ENCODE measurements at places on chromosomes 11 and 22.

DNA sequence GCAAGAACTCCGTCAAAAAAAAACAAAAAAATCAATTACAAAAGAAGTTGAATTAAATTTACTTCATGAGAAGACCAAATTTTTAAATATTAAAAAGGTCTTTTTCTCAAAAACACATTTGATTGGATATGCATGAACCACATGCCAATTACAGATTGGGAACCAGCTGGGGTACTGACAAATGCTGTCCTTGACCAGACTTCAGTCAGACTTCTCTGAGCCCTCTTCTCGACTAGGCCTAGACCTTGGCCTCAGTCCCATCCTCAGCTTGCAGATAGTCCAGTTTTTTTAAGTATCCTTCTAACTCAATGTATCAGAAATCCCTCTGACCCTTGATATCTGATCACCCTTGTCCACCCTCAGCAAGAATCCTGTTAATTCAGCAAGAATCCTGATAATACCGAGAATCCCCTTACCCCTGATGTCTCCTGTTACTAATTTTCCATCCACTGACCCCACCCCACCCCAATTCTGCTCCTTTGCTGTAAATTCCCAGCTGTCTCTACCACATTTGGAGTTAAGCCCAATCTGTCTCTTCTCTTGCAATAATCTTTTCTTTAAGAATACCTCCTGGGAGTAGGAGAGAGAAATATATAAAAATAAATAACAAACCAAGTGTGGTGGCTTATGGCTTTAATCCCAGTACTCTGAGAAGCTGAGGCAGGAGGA, 30.9 kb downstream of the OR4D9 start:
- no peak for DNase-seq

DNA sequence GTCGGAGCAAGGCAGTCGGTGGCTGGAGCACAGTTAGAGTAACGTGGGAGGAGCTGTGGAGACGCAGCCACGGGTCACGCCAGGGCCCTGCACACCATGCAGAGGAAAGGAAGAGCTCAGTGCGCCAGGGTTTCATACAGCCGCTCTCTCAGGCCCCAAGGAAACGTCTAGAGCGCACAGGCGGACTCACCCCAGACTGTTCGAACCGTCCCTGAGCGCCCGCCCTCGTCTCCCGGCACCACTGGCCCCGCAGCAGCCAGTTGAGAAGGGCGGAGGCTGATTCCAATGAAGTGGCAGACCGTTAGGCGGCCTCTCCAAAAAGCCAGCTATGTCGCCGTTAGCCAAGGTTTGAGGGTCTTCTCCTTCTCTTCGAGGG, 483 bp upstream of the HYLS1 start:
- no peak for DNase-seq

DNA sequence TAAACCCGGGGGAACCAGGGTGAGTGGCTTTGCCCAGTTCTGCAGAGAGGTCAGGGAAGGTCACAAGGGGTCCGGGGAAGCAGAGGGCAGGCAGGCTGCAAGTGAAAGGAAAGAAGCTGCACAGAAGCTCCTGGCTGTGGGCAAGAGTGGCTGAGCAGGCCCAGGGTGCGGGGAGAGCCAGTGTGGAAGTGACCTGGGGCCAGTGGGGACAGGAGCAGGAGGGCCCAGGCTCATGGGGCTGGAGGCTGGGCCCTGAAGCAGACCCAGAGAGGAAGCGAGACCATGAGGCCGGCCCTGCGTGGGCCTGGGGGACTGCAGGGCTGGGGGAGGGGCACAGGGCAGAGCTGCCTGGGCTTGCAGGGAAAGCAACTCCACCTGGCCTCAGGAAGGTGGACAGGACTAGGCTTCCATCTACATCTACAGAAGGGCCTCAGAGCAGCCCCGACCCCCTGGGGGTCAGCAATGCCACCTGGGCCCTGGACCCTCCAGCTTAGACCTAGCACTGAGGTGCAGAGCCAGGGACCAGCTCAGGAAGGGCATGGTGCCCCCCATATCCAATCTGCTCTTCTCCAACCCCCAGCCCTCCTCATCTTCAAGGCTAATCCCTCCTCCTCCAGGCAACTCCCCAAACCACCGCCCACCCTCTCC, 11.6 kb downstream of the IGF2 start:
- no peak for DNase-seq

DNA sequence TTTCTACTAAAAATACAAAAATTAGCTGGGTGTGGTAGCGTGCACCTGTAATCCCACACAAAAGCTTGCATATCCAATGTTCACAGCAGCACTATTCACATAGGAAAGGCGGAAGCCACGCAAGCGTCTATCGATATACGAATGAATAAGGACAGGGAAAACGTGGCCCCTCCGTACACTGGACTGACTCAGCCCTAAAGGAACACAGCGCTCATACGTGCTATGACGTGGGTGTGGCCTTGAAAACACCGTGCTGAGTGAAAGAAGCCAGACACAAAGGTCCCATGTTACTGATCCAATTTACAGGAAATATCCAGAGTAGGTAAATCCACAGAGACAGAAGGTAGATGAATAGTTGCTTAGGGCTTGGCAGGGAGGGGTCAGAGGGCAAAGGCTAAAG, 7.0 kb downstream of the LMF2 start:
- no peak for DNase-seq

GRCh38 chr22:20584029-20584871, 76.8 kb downstream of the MED15 start:
- DNase-seq, result no peak

GRCh38 chr22:46007003-46007847, 30.3 kb upstream of the WNT7B start:
- no peak for DNase-seq

DNA sequence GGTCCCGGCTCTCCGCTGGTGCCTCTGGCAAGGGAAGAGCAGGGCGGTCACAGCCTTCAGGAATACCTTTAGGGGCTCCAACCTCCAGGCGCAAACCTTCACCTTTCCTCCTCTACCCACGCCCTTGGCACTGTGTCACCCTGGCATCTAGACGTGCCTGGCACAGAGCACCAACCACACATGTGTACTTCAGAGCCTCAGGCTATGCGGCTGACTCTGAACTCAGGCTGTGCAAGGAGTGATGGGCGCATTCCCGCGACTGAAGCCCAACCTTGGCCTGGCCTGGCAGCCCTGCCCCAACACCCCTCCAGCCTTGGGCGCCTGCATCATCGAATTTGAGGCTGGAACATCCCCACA, 11.4 kb downstream of the SCARF2 start:
- DNase-seq, result no peak

- DNase-seq, result no peak
Measured at GRCh38 chr11:61814247-61814957, 2.4 kb downstream of the FADS1 start.

GRCh38 chr22:38923463-38924346, 33.7 kb upstream of the APOBEC3A start:
- no peak for DNase-seq

GRCh38 chr11:101363706-101364275, 220.0 kb downstream of the TRPC6 start:
- no peak for DNase-seq

DNA sequence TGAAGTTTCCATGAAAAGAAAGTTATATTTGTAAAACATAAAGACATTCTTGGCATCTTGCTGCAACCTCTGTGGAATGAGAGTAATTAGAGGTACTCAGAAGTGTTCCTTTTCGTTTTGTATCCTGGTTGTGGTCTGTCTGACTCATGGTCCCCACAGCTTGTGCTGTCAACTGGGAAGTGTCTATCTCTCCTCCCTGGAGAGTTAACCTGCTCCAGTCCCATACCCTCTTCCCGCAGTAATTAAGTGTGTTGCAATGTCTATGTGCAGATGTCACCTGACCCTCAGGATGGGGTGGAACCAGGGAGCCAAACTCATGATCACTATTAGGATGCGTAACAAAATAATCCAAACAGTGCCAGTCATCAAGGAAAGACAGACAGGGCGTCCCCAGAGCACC, 23.0 kb upstream of the ZDHHC13 start:
- no peak for DNase-seq

GRCh38 chr11:22581354-22582150, 44.1 kb downstream of the FANCF start:
- DNase-seq, result no peak

GRCh38 chr11:80958361-80958760, 1517.5 kb upstream of the TENM4 start:
- DNase-seq, result no peak

DNA sequence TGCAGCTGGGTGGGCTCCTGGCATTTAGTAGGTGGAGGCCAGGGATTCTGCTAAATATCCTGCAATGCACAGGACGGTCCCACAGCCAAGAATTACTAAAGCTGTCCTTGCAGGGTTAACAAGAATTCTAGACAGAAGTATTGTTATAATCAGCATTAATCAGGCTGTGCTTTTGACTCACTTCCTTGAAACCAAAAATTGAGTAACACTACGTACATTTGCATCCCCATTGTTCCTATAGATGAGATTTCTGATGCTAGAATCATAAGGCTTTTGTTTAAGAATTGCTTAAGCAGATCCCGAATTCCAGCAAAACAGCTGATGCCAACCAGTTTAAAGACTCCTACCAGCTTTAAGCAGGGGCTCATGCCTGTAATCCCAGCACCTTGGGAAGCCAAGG, 11.4 kb downstream of the SLC6A5 start:
- no peak for DNase-seq

- no peak for DNase-seq
Measured at GRCh38 chr22:36369004-36369921, 18.5 kb downstream of the MYH9 start.

- DNase-seq, result no peak
Measured at GRCh38 chr11:102824556-102824955, 18.9 kb downstream of the MMP3 start.

GRCh38 chr11:128924510-128925249, 18.0 kb downstream of the TP53AIP1 start:
- no peak for DNase-seq

DNA sequence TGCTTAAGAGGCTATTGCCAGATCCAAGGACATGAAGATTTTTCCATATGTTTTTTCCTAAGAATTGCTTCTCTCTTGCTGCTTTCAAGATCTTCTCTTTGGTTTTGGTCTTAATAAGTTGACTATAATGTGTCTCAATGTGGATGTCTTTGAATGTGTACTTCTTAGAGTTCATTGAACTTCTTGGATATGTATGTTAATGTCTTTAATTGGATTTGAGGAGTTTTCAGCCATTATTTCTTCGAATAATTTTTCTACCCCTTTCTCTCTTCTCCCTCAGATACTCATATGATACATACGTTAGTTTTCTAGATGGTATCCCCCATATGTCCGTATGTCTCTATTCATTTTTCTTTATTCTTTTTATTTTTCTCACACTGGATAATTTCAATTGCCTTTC, 13.2 kb downstream of the CABIN1 start:
- no peak for DNase-seq

DNA sequence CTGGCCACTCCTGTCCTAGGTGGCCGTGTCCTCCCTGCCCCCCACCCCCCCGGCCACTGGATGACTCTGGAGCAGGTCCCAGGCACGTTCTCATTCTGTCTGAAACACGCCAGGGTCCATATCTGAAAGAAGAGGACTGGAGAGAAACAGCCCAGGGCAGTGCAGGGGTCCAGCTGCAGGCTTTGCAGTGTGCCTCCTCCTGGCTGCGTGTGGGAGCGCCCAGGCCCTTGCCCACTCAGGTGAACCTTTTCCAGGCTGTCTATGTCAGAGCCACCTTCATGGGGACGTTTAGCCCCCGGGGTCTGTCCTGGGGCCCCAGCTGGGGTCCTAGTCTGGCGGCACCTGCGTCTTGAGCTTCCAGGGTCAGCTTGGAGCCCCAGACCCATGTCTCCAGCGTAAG, 15.6 kb downstream of the GRAMD4 start:
- no peak for DNase-seq

DNA sequence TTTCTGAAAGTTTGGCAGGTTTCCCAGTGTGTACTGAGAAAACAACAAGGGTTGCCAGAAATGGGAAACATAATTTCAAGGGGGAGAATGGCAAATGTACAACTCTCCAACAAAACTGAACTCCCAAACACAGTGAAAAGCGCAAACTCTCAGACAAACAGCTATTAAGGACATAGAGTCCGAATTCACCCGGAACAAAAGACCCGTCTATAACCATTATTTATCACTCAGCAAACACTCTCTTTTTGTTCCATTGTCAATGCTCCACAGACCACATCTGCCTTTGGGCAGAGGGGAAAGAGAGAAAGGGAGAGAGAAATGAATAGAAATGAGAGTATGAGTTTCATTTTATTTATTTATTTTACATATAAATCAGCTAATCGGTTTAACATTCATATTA, 21.7 kb downstream of the KIRREL3 start:
- DNase-seq, result no peak

GRCh38 chr22:47629791-47630655, 867.6 kb downstream of the TBC1D22A start:
- no peak for DNase-seq

DNA sequence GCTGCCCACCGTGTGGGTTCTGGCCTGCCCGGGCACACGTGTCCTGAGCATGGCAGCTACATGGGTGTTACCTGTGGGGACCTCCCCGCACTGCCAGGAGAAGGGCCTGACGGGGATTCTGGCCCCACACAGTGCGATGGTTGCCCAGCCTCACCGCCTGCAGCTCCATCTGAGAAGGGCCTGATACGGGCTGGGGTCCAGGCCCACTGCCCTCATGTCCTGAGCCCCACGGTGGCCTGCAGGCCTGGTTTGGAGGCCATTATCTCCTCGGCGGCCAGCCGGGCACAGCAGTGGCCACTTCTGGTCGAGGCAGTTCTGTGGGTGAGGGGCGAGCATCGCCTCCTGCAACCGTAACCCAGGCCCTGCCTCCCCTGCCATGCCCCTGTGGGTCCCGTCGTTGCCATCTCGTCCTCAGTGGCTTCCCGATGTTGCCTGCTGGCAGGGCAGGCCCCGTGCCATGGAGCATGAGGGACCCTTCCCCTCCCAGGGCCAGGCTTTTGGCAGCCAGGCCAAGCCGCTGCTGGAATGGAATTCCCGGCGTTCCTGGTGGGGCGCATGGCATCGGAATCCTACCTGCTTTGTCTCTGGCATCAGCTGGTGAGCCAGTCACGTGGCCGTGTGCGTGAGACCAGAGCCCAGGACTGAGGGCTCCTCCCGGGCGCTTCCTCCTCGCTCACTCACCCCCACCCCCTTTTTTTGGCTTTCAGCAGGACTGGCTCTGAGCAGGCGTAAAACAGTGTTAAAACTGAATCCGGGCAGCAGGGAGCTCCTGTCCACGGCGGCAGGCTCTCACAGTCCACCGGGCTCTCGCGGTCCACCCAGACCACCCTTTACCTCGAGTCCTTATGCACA, 71.9 kb upstream of the PPARA start:
- DNase-seq, result no peak

All from stimulated activated CD4-positive, alpha-beta T cell treated with anti-CD3 and anti-CD28 coated beads, Interleukin-1b, Interleukin-23, amount 100 ng/mL, for 1 hour (primary cell).